ENCODE measurements at places on chromosomes 5 and 9.
A peak's percentile ranks its signal among the peaks of the same experiment; 100 is the strongest.

DNA sequence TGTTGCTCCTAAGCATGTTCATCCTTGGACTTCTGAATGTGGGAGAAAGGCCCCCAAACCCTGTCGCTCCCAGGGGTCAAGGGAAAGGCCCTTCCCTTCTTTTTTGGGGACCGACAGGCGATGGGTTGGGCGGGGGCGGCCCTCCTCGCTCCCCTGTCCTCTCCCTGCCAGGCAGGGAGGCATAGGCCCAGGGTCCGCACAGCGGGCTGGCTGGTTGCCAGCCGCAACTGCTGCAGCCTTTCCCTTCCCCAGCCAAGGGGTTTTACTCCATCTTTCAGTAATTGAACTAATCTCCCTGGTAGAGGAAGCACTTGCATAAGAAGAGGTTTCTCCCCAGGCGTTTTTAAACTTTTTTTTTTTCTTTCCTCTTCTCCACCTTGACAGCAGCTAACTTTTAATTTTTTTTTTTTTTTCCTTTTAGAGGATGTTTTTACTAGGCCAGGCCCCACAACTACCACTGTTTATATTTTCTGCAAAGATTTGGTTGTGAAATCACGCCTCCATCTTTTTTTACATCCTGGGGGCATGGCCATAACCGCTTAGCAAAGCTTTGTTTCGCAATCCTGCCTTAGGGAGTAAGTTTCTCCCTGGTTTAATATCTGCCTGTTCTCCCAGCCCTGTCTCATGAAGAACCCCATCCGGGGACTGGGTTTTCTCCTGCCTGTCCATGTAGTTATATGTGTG is 216.9 kb upstream of the ZNF608 start:
- no peak overlapping the region for H3K4me3 ChIP-seq
- no peak for DNase-seq
- no peaks in the 10 kb centered on the region for H3K4me1 ChIP-seq
- H3K27ac ChIP-seq: no peak overlapping the region
- H3K27me3 ChIP-seq: peaks cover 3% of the 10 kb centered on the region
- H3K36me3 ChIP-seq: no peaks in the 10 kb centered on the region

- H3K4me1 ChIP-seq: no peaks in the 10 kb centered on the region
- no peak overlapping the region for H3K4me3 ChIP-seq
- no peak overlapping the region for H3K27ac ChIP-seq
- H3K27me3 ChIP-seq: no peaks in the 10 kb centered on the region
- no peak for DNase-seq
These were observed 459.9 kb upstream of the ZNF462 start for GRCh38 chr9:106403081-106403480.

DNA sequence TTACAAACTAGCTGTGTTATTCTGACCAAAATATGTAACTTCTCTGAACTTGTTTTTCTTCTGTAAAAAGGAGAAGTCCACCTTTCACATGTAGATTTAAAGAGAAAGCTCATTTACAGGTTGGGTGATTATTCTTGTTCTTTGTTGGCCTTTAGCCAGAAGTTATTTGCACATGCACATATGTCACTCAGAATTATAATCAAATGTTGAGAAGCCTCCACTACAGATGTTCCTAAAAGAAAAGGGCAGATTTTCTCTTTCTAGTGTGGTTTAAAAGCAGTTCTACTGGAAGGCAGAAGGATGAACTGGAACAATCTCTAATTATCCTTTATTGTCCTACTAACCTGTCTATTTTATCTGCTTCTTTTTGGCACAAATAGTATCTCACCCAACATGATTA is 209.8 kb upstream of the ELAVL2 start:
- DNase-seq: no peak
- no peaks in the 10 kb centered on the region for H3K4me1 ChIP-seq
- no peaks in the 10 kb centered on the region for H3K27me3 ChIP-seq
- no peaks in the 10 kb centered on the region for H3K36me3 ChIP-seq
- H3K4me3 ChIP-seq: no peak overlapping the region
- no peak overlapping the region for H3K27ac ChIP-seq

- no peaks in the 10 kb centered on the region for H3K27me3 ChIP-seq
- DNase-seq: no peak
- H3K36me3 ChIP-seq: peaks cover 6% of the 10 kb centered on the region
These were observed 22.5 kb upstream of the SUB1 start for GRCh38 chr5:32562843-32563242.

DNA sequence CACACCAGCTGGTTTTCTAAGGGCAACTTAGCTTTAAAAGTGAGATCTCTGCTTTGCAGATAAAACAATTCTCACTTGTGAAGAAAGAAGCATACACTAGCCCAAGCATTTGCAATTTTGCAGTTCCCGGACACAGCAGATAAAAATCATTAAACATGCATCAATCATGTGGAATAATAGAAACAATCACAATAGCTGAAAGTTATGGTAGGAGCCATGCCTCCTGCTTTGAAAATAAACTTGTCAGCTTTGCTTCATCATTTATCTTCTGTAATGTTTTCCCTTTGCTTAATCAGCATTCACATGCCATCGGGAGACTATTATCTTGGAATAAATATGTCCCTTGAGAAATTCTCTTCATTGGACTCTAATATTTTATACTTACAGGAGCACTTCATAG is 60.3 kb upstream of the DAB2 start:
- DNase-seq: no peak
- H3K4me1 ChIP-seq: no peaks in the 10 kb centered on the region
- no peak overlapping the region for H3K27ac ChIP-seq
- H3K27me3 ChIP-seq: peaks cover 4% of the 10 kb centered on the region
- H3K36me3 ChIP-seq: no peaks in the 10 kb centered on the region

DNA sequence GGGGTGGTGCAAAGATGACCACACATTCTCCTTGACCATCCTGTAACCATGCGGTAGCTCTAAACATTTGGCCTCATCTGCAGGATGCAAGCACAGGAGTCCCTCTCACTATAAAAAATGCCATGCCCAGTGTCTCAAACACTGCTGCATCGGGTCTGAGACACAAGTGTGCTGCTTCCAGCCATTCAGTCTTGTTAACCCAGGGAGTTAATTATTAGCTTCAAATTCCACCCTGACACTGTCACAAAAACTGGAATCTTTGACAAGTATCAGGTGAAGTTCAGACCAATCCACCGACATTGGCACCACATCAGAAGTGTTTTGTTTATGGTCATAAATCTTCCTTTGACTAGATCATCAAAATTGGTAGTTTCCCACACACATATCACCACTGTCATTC is 119.1 kb upstream of the RASEF start:
- no peak overlapping the region for H3K4me3 ChIP-seq
- H3K36me3 ChIP-seq: no peaks in the 10 kb centered on the region
- H3K4me1 ChIP-seq: no peaks in the 10 kb centered on the region
- no peak overlapping the region for H3K27ac ChIP-seq

- H3K4me3 ChIP-seq: no peak overlapping the region
- H3K4me1 ChIP-seq: no peaks in the 10 kb centered on the region
- no peaks in the 10 kb centered on the region for H3K36me3 ChIP-seq
- peaks cover 4% of the 10 kb centered on the region for H3K27me3 ChIP-seq
These were observed 277.2 kb upstream of the ADRA1B start for GRCh38 chr5:159638954-159639559.

- H3K4me1 ChIP-seq: no peaks in the 10 kb centered on the region
- H3K36me3 ChIP-seq: no peaks in the 10 kb centered on the region
- no peak overlapping the region for H3K27ac ChIP-seq
- no peak overlapping the region for H3K4me3 ChIP-seq
- no peak for DNase-seq
These were observed 235.2 kb upstream of the ELL2 start for GRCh38 chr5:96196890-96197289.

- H3K4me3 ChIP-seq: no peak overlapping the region
- no peak for DNase-seq
- no peak overlapping the region for H3K27ac ChIP-seq
- H3K36me3 ChIP-seq: no peaks in the 10 kb centered on the region
- peaks cover 3% of the 10 kb centered on the region for H3K4me1 ChIP-seq
These were observed 98.8 kb upstream of the ADRA1B start for GRCh38 chr5:159817262-159818029.

DNA sequence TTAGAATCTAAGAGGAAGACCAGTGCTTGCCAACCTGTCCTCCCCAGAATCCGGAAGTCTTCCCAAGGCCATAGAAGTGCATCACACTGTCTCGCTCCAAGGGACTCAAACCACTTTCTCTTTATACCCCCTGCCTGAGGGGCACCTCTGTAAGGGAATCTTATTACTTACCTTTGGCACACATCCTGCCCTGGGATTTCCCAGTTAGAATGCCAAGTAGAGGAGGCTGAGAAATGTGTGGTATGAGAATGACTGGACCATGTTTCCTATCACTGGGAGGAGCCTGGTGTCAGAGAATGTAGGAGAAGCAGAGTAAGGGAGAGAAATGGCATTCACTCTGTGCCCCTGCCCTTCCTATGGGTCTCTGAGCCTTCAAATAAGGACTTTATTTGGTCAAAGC is 85.8 kb downstream of the AOPEP start:
- peaks cover 4% of the 10 kb centered on the region for H3K36me3 ChIP-seq
- peaks cover 12% of the 10 kb centered on the region for H3K4me1 ChIP-seq
- H3K27me3 ChIP-seq: no peaks in the 10 kb centered on the region
- H3K27ac ChIP-seq: no peak overlapping the region
- peak; percentile 41 for DNase-seq

DNA sequence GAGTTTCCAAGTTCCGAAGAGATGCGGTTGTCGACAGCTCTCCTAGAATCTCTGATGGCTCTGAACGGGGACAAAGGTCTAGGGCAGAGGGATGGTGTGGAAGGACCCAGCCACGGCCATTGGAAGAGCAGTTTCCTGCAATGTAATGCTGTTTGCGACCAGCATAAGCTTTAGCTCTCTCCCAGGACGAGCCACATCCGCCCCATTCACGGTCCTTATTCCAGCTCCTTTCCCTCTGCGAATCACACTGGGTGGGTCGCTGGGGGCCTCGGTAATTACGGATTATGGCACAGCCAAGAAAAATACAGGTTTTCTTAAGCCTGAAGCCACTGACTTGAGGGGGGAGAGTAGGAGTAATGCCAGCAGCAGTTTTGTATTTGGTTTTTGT is 22.7 kb downstream of the ANXA2R start:
- peak overlapping the region; percentile 99 for H3K27ac ChIP-seq
- H3K4me3 ChIP-seq: peak overlapping the region; percentile 97
- H3K36me3 ChIP-seq: no peaks in the 10 kb centered on the region
- H3K4me1 ChIP-seq: peaks cover 35% of the 10 kb centered on the region
- H3K27me3 ChIP-seq: no peaks in the 10 kb centered on the region
- peak; percentile 58 for DNase-seq

DNA sequence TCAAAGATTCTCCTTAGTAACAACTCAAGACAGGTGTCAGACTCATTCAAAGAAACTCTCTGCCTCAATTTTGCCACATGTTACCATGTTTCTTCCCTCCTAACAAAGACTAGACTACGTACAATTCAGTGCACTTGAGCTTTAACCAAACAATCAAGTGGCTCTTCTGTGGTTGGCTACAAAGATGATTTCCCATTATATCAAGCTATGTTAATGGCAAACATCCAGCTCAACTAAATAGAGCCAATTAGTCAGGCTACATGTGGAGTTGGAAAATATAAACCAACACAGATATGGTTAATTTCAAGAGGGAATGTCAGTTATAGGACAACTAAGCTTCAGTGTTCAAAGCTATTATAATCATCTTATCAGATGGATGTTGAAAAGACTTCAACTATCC is 29.2 kb upstream of the ADRA1B start:
- no peak overlapping the region for H3K4me3 ChIP-seq
- no peaks in the 10 kb centered on the region for H3K4me1 ChIP-seq
- H3K27ac ChIP-seq: no peak overlapping the region
- H3K36me3 ChIP-seq: no peaks in the 10 kb centered on the region

- no peak overlapping the region for H3K27ac ChIP-seq
- H3K36me3 ChIP-seq: no peaks in the 10 kb centered on the region
- H3K4me3 ChIP-seq: no peak overlapping the region
- no peaks in the 10 kb centered on the region for H3K4me1 ChIP-seq
These were observed 362.8 kb downstream of the ISL1 start for GRCh38 chr5:51746023-51746422.

- no peak overlapping the region for H3K4me3 ChIP-seq
- no peak for DNase-seq
- no peaks in the 10 kb centered on the region for H3K27me3 ChIP-seq
- H3K27ac ChIP-seq: no peak overlapping the region
- H3K4me1 ChIP-seq: no peaks in the 10 kb centered on the region
These were observed 298.3 kb downstream of the CSNK1G3 start for GRCh38 chr5:123810253-123810652.

GRCh38 chr9:99561961-99562565 is 259.6 kb upstream of the NR4A3 start:
- H3K36me3 ChIP-seq: no peaks in the 10 kb centered on the region
- peaks cover 11% of the 10 kb centered on the region for H3K27me3 ChIP-seq
- no peak overlapping the region for H3K4me3 ChIP-seq
- no peak overlapping the region for H3K27ac ChIP-seq

- no peak for DNase-seq
- H3K27ac ChIP-seq: no peak overlapping the region
- peaks cover 4% of the 10 kb centered on the region for H3K27me3 ChIP-seq
- H3K4me1 ChIP-seq: no peaks in the 10 kb centered on the region
These were observed 9.9 kb upstream of the PRR16 start for GRCh38 chr5:120454094-120454798.

DNA sequence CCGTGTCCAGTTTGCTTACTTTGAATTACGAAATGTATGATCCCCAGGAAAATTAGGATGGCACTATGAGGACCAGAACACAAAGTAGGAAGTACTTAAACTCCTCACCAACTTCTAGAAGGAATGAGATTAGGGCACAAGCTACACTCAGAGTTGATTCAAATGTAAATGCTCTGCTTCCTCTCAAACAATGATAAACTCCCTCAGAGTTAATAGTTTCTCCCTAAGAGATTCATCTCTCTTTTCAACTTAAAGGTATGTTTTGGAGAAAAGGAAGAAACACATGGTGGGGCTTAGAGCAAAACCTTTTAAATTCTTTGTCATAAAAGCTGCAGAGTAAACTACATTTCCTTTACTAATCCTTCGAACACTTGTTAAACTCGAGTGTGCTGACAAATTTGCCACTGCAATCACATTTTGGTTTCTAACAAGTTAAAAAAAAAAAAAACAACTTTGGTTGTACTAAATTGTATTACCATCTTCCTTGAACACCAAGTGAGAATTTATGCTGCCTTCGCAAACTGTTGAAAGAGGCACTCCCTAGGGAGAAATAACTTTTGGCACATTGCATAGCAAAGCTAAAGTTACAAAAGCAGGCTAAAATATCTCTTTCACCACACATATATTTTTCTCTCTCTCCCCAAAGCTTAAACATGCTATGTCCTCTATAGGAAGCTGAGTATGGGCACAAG is 66.6 kb downstream of the DENND1A start:
- H3K27me3 ChIP-seq: no peaks in the 10 kb centered on the region
- peaks cover 23% of the 10 kb centered on the region for H3K4me1 ChIP-seq
- no peak for DNase-seq
- no peak overlapping the region for H3K27ac ChIP-seq
- peaks cover 11% of the 10 kb centered on the region for H3K36me3 ChIP-seq
- H3K4me3 ChIP-seq: no peak overlapping the region

All from activated naive CD4-positive, alpha-beta T cell treated with anti-CD3 and anti-CD28 coated beads for 36 hours (primary cell).